ENCODE measurements at places on chromosomes 2 and 18. TPM values are rescaled to one million over a fixed set of nuclear protein-coding genes. Genes with fewer than 3 reads are reported as not detected.

Gene CCDC93
- 13.2 TPM for total RNA-seq

Gene EML4
- total RNA-seq: 19.5 TPM

Gene DSG4
- not detected for total RNA-seq

Gene ITGB6
- not detected for total RNA-seq

Gene GAREM1
- total RNA-seq: 1.1 TPM

Gene ARL4C
- 0.91 TPM for total RNA-seq

Gene MAB21L4
- total RNA-seq: not detected

Gene HRH4
- total RNA-seq: 0.16 TPM

Gene WIPF1
- total RNA-seq: 4.3 TPM

Gene TCF4
- 43.1 TPM for total RNA-seq

Gene RAB3GAP1
- total RNA-seq: 57.3 TPM

Gene CMPK2
- total RNA-seq: 6.6 TPM

Gene TRIM43
- total RNA-seq: not detected

Gene CD28
- total RNA-seq: 0.10 TPM

Gene LHCGR
- not detected for total RNA-seq

Gene ACKR3
- total RNA-seq: 15.6 TPM

Gene CCDC150
- total RNA-seq: 3.5 TPM

Gene ITGA4
- 18.9 TPM for total RNA-seq

Gene CD207
- total RNA-seq: not detected

Gene C1GALT1C1L
- not detected for total RNA-seq

Gene SERPINB11
- not detected for total RNA-seq

Gene IL1R1
- 1.4 TPM for total RNA-seq

Gene C2orf49
- 12.2 TPM for total RNA-seq

Gene GPR35
- total RNA-seq: 2.2 TPM

Gene ASB18
- total RNA-seq: not detected

Gene OSR1
- total RNA-seq: not detected

Gene MEIS1
- 7.4 TPM for total RNA-seq

Gene TCF7L1
- total RNA-seq: 0.46 TPM

Gene RAX
- not detected for total RNA-seq

Gene EDAR
- not detected for total RNA-seq

Gene DSG3
- total RNA-seq: not detected

Gene NOL4
- total RNA-seq: not detected

Gene DNAJC5G
- total RNA-seq: not detected

Gene B4GALT6
- 2.0 TPM for total RNA-seq

Gene IGFBP5
- total RNA-seq: 3.8 TPM

Gene DNAH6
- not detected for total RNA-seq

Gene MREG
- total RNA-seq: 4.7 TPM

Gene CCL20
- 1.5 TPM for total RNA-seq

Gene ARHGEF33
- not detected for total RNA-seq

Gene MOGAT1
- total RNA-seq: not detected

Gene SLC5A7
- not detected for total RNA-seq

Gene ALPP
- not detected for total RNA-seq

Gene PPIL3
- total RNA-seq: 56.5 TPM

Gene TMEM163
- total RNA-seq: not detected

Gene GKN1
- not detected for total RNA-seq

Gene DIPK1C
- not detected for total RNA-seq

Gene RAD51AP2
- not detected for total RNA-seq
